ENCODE measurements at places on chromosomes 2 and 18.

DNA sequence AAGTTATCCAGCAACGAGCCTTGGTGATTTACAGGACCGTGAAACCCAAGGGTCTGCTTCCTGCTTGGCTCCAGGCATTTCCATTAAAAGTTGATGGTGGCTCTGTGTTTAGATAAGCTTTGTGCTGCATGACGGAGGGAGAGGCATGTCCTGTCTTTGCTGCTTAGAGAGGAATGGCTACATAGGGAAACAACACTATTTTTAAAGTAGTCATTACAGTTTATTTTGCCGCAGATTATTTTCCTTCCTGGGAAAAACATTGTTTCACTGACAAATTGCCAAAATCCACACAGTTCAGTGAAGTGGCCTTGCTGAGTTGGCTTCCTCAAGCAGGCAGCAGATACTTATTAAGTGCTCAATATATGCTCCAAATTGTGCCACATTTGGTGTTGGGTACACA, 98.5 kb downstream of the THSD7B start:
- DNase-seq, result no peak

GRCh38 chr2:190167702-190168101, 105.2 kb upstream of the MSTN start:
- no peak for DNase-seq

- no peak for DNase-seq
Measured at GRCh38 chr2:191202209-191202721, 42.9 kb upstream of the MYO1B start.

GRCh38 chr18:2173486-2173885, 397.8 kb downstream of the METTL4 start:
- no peak for DNase-seq

DNA sequence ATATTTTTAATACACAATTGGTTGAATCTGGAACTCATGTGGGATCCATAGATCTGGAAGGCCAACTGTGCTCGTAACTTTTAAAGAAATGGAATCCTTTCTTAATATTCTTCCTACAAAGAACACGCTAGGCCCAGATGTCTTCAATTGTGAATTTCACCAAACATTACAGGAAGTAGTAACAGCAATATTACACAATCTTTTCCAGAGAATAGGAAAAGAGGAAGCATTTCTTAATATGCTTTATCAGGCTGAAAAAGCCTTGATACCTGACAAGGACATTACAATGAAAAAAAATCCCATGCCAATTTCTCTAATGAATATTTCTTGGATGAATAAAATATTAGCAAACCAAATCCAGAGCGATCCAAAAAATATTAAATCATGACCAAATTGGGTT, 80.3 kb upstream of the HAAO start:
- DNase-seq, result no peak

DNA sequence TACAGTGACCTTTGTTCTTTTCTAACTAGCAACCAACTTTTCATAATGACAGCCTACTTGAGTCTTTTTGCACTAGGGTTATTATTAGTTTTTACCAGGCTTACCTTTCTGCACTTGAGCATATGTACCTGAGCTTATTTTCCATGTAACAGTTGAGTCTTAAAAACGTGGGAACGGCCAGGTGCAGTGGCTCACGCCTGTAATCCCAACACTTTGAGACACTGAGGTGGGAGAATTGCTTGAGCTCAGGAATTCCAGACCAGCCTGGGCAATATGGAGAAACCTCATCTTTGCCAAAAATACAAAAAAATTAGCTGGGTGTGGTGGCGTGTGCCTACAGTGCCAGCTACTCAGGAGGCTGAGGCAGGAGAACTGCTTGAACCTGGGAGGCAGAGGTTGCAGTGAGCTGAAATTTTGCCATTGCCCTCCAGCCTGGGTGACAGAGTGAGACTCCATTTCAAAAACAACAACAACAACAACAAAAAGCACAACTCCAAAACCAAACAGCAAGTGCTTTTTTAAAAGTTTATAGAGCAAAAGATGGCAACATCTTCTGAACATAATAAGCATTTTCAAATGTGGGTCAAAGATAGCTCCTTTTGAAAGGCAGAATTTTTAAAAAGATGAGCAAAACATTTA, 57.1 kb upstream of the CD28 start:
- no peak for DNase-seq

GRCh38 chr2:66531155-66531554, 96.2 kb downstream of the MEIS1 start:
- no peak for DNase-seq

GRCh38 chr2:52258038-52258437, 1226.1 kb upstream of the NRXN1 start:
- DNase-seq, result no peak

- no peak for DNase-seq
Measured at GRCh38 chr2:101047774-101048173, 45.7 kb downstream of the RPL31 start.

GRCh38 chr2:202749477-202749876, 114.7 kb downstream of the FAM117B start:
- no peak for DNase-seq

DNA sequence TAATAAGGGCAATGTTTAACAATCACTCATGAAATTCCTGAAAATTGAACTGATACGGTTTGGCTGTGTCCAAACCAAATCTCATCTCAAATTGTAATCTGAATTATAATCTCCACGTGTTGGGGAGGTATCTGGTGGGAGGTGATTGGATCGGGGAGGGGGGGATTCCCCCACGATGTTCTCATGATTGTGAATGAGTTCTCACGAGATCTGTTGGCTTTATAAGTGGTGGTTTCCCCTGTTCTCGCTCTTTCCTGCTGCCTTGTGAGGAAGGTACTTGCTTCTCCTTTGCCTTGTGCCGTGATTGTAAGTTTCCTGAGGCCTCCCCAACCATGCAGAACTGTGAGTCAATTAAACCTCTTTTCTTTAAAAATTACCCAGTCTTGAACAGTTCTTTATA, 34.0 kb upstream of the SKOR2 start:
- no peak for DNase-seq

GRCh38 chr2:222904557-222905258, 43.9 kb downstream of the ACSL3 start:
- no peak for DNase-seq

- no peak for DNase-seq
Measured at GRCh38 chr2:236936446-236936940, 149.2 kb upstream of the COPS8 start.

DNA sequence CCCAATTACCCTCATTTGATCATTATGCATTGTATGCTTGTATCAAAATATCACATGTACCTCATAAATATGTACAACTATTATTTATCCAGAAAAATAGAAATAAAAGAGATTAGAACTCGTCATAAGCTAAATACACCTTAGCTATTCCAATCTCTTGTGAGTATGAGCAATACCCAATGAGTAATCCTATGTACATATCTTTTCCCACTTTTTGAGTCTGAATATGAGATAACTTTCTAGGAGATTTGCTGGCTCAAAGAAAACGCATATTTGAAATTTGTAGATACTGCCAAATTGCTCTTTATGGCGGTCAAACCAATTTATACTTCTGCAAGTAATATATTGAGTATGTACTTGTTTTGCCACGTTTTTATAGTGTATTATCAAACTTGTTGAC, 24.1 kb downstream of the PRKD3 start:
- DNase-seq, result no peak

- no peak for DNase-seq
Measured at GRCh38 chr2:232352511-232353091, 25.9 kb upstream of the ALPP start.

DNA sequence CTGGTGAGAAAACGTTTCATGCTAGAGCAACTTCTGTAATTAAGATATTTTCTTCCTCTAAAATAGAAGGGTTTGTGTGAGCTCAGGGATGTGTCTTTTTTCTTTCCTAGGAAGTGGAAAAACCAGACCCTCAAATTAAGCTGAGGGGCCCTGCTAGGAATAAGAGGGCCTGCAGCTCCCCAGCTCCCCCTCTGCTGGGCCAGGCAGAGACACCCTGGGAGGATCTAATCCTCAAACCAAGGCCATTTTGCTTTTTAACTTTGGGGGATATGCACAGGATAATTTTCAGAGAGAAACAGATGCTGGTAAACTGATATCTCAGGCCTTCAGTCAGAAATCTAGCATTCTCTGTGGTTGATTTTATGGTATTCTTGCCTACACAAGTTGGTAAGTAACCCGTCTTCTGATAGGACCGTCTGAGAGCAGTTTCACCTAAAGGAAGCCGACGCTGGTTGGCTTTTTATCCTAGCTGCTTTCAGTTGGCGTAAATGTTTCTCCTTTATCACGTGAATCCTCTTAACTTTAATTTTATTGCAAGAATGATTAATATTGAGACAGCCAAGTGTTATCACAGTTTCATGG, 34.8 kb downstream of the SNTG2 start:
- DNase-seq, result no peak

DNA sequence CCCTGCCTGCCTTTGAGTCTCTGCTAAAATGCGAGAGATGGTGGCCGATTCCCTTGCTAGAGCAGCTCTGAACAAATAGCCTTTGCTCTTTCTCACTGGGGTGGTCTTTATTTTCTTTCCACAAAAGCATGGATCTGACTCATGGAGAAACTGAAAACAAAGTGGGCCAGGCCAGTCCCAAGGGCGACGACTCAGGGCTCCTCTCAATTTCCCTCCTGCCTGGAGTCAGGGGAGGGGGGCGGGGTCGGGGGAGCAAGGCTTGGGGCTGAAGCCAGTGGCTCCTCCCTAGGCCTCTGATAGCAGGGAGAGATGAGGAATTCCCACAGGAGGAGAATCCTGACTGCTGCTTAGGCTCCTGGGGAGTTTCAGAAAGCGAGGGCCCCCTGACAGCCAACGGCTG, 17.1 kb upstream of the IL1R2 start:
- no peak for DNase-seq

- DNase-seq, result no peak
Measured at GRCh38 chr2:191291471-191291870, 46.3 kb downstream of the MYO1B start.

GRCh38 chr2:229343661-229344060, 72.6 kb upstream of the PID1 start:
- DNase-seq, result no peak

GRCh38 chr2:54009549-54009948, 38.8 kb upstream of the PSME4 start:
- no peak for DNase-seq

DNA sequence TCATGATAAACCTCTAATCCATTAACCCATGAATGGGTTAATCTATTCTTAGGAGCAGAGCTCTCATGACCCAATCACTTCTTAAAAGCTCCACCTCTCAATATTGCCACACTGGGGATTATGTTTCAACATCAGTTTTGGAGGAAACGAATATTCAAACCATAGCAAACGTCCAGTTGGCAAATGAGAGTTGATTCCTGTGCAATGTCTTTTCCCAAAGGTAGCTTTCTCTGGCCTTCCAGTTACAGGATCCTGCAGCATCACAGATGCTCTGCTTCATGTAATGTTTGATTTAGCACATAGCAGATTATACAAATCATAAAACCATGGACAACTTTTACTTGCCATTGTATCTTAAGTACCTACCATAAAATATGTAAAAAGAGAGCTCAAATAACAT, 481.0 kb downstream of the TNS1 start:
- DNase-seq, result no peak

DNA sequence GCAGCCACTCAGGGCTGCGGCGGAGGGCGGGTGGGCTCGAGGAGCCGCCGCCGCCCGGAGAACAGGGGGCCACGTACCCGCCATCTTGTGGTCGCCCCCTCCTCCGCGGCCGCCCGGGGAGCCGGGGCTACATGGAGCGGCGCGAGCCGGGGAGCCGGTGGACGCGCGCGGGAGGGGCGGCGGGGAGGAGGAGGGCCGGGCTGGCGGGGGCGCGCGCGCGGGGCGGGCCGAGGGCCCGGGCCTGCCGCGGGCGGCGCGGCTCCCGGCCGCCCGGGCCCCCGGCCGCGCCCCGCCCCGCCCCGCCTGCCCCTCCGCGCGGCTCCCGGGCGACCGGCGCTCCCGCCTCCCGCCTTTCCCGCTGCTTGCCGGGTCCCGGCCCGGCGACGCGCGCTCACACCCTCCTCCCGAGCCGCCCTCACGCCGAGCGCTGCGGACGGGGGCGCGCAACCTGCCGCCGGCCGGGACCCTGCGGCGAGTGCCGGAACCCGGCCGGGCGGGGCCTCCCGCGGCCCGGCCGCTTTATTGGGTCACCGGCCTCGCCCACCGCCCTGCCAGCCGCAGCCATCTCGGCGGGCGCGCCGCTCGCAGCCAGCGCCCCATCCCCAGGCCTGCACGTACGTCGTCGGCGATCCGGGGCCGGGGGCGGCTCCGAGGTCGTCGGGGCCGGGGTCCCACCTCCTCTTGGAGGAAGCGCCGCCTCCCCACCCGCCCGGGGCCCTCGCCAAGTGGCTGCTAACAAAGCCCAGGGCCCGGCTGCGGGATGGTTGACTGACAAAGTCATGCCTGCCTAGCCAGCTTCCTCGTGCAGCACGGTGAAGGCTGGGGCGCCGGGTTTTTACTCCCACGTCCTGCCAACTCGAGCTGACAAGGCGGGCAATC, at the start of gene PPP4R1:
TSS of gene PPP4R1 (minus strand) at position 159 of the 879 bp plus-strand sequence. CDS start at position 84, 75 bp downstream.
- peak; percentile 58 for DNase-seq

DNA sequence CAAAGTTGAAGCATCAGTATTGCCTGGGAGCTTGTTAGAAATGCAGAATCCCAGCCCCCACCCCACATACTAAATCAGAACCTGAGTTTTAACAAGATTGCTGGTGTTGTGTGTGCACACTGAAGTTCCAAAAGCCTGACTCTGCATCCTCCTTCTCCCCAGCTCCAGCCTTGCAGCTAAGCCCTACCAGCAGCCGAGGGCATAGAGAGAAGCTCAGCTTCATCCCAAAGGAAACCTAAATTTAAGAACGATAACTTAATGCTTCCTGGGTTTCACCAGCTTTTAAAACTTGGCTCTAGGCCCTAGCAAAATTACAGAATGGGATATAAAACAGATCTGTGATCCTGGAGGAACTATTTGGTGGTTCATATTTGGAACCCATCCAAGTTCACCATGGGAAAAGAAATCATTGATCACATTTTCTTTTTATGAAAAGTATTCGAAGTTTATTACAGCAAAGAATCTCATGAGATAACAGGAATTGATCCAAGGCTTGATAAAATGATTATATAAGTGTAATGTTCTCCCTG, 11.1 kb downstream of the SMYD1 start:
- DNase-seq, result no peak

DNA sequence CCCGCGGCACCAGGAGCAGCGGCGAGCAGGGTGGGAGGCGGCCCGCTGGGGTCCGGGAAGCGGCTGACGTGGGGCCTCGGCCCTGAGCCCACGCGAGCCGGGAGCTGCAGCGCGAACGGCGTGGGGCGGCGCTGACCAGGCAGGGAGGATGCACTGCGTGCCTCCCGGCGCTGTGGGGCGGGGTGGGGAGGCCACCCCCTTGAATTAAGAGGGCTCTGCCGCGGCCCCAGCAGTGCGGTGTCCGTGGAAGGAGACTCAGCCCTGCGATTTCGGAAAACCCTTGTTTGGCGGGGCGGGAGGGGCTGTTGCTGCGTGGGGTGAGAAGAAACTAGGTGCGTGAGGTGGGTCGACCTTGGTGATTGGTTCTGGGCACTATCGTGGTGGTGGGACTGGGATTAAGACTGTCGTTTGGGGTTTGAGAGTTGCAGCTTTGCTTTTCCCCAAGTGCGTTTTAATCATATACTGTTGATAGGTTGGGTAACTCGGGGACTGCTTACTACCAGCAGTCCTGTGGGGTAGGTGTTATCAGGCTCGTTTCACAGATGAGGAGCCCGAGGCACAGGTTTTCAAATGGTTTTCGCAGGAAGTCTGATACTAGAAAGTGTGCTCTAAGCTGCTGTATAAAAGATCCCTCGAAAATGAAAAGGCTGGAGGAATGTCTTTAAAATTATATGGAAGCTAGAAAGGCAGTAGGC, 722 bp downstream of the ACSL3 start:
- DNase-seq, result peak; percentile 33

- DNase-seq, result no peak
Measured at GRCh38 chr18:32346671-32347070, 124.0 kb downstream of the GAREM1 start.

Measured in GM12891 (cell line).